Epithelial cell of proximal tubule (primary cell): ENCODE measurements at places on chromosomes 13 and 19.

- no peak for DNase-seq
These were observed 468 bp upstream of the SLC39A3 start for GRCh38 chr19:2740314-2740656.

GRCh38 chr13:112685896-112686295 lies 3.9 kb upstream of the ATP11A start:
- DNase-seq = no peak

GRCh38 chr19:2455851-2456570 lies 748 bp downstream of the LMNB2 start:
- DNase-seq = no peak

- no peak for DNase-seq
These were observed 5.2 kb upstream of the TBXA2R start for GRCh38 chr19:3611841-3612240.

DNA sequence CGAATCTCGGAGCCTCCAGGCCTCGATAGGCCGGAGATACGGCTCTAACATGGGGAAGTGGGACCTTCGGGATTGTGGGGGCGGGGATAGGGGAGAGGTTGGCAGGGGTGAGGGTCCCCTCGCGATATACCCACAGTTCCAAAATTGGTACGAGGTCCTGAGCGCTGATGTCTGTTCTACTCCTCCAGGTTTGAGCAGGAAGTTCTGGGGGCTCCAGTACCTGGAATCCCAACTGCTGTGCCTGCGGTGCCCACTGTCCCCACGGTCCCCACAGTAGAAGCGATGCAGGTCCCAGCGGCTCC lies 447 bp downstream of the RBM42 start:
- DNase-seq = no peak

DNA sequence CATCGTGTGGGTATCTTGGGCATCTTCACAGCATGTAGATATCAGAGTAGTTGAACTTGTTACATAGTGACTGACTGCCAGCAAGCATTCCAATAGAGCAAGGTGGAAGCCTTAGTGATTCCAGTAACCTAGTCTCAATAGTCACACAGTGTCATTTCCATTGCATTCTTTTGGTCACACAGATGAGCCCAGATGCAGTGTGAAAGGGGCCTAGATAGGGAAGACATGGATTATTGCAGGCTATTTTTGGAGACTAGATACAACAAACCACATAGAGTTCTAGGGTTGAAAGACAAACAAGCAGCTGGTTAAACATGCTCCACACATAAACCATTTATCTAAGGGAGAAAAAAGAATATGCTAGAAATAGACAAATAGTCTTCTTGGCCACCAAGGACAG lies 553.5 kb downstream of the DCT start:
- no peak for DNase-seq

- no peak for DNase-seq
These were observed 366 bp upstream of the KL start for GRCh38 chr13:33015791-33016323.

GRCh38 chr19:4831304-4831978 lies at the start of gene TICAM1:
TICAM1 (minus strand) TSS chr19:4831712; CDS start chr19:4818377, 13,335 bp downstream.
- no peak for DNase-seq

DNA sequence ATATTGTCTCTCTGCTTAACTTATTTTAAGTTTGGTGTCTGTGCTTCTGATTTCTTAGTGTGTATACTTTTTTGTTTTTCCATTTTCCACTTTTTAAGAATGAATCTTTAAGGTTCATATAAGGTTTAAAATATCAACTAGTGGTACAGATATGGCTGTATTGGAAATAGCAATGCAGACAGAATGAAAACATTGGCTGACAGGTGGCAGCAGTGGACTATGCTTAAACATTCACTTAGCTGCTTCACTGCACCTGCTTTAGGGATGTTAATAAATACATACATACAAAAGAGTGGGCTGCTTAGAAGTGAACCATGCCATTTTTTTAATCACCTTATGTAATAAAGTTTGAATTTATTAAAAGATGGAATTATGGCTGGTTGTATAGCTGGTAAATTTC lies 27.3 kb downstream of the TM9SF2 start:
- DNase-seq = no peak

- DNase-seq = peak; percentile 30
These were observed 1514.7 kb upstream of the MIR17HG start for GRCh38 chr13:89832827-89833226.

DNA sequence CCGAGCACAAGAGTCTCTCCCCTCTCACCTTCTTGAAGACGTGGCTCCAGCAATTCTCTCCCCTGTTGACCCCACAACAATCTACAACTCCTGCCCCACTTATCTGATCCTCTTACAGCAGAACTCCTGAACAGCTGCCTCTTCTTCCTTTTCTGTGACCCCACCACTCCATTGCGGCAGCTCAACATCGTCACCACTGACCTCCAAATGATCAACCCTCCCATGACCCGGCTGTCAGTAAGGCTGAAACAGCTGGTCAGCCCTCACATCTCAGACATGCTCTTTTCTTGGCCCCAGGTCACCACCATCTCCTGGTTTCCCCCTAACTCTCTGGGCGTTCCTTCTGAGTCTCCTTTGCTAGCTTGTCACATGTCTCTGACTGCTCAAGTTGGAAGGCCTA lies 1.8 kb downstream of the EXOSC5 start:
- DNase-seq = no peak

DNA sequence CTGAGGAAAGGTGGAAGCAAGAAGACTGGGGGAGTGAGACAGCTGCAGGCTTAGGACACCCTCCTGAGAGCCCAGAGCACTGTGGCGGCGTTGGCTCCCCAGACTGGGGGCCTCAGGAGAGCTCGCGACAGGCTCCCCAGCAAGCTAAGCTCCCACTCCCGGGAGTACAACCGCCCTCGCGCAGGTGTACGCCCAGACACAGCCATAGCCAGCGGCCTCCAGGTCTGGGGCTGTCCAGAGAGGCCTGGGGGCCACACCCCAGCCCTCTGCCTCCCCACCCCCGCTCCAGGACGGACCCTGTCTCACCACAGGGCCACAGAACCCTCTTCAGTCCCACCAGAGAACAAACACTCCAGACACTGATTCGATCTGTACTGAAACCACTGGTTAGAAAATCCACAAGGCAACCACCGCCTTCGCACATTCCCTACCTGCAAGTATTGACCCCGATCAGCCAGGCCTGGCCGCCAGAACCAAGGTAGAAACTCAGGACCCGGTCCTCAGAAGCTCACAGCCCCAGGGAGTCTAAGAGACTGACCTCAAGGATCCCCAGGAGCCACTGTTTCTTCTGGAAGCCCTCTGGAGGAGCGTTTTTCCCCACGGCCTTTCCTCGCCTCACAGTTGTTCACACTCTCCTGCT lies 16.3 kb downstream of the ZIC5 start:
- DNase-seq = no peak

- DNase-seq = no peak
These were observed 79.1 kb downstream of the STARD13 start for GRCh38 chr13:33206425-33206824.

DNA sequence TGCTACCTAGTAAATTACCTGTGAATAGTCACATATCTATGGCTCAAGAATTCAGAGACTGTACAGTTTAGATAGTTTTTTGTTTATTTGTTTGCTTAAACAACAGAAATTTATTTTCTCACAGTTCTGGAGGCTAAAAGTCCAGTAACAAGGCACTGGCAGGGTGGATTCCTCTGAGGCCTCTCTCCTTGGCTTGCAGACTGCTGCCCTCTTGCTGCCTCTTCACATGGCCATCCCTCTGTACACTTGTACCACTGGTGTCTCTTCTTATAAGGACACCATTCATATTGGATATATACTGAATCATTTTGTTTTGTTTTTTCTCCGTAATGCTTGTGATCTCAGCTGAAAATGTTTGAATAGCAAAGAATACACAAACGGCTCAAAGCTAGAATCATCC lies 56.4 kb upstream of the MIR17HG start:
- no peak for DNase-seq

- DNase-seq = no peak
These were observed 11.9 kb upstream of the C13orf42 start for GRCh38 chr13:51122868-51123566.

DNA sequence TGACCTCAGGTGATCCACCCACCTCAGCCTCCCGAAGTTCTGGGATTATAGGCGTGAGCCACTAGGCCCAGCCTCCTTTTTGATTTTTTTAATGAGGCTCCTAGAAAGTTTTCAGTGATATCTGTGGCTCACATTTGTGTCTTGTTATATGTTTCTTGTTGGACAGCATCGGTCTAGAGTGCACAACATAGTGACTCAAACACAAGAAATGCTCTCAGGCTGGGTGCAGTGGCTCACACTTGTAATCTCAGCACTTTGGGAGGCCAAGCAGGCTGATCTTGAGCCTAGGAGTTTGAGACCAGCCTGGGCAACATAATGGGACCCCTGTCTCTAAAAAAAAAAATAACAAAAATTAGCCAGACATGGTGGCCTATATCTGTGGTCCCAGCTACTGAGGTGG lies 8.2 kb downstream of the PHF11 start:
- DNase-seq = no peak

GRCh38 chr13:113742000-113742441 lies 17.0 kb upstream of the TMEM255B start:
- no peak for DNase-seq

DNA sequence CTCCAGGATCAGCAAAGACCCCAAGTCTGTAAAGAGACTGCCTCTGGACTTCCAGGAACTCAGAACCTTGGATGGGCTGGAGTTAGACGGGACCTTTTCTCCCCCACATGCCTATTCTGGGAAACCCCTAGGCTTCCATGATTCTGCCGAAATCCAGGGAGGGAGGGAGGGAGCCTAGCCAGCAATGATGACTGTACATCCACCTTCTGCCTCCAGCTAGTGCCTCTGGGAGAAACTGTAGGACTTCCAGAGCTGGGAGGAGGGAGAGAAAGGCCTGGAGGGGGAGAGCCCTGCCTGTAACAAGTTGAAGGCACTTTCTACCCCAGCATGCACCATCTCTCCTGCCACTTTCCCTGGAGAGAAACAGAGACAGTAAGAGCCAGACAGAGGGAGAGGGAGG lies 6.0 kb upstream of the HAS1 start:
- no peak for DNase-seq

DNA sequence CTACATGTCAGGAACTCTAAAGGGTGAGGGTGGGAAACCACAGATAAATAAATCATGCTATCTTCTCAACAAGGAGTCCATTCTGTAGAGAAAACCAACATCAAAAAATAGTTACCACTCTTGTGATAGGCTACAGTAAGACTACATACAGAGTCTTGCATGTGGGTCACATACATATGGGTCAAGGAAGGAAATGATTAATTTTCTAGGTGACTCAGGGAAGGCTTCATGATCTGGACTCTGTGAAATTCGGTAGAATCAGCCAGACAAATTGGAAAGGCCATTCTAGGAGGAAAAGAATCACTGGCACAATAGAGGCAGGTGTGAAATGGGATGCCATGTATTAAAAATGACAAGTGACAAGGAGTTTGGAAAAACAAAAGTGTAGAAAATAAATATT lies 638.9 kb downstream of the LIG4 start:
- DNase-seq = no peak

- no peak for DNase-seq
These were observed 287.9 kb downstream of the DCLK1 start for GRCh38 chr13:35843272-35843671.

- DNase-seq = no peak
These were observed 63.3 kb downstream of the ARHGEF7 start for GRCh38 chr13:111178402-111178801.

- no peak for DNase-seq
These were observed 1.2 kb downstream of the VASP start for GRCh38 chr19:45508417-45508860.

DNA sequence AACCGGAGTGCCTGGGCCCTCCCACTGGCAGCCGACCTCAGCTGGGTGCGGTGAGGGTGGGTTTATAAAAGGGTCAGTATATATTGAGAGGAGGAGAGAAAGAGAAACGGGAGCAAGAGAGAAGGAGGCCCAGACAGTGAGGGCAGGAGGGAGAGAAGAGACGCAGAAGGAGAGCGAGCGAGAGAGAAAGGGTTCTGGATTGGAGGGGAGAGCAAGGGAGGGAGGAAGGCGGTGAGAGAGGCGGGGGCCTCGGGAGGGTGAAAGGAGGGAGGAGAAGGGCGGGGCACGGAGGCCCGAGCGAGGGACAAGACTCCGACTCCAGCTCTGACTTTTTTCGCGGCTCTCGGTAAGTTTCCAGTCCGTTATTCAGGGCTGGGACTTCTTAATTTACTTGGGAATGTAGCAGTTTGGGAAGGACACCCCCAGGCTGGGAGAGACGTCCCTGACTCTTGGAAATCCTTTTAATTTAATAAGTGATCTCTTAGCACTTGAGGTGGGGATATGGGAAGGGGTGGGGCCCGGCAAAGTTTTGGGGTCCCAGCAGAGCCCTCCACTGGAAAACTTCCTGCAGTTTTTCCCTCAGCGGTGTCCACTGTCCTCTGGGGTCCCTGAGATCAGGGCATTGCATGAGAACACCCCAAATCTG lies at the start of gene EMP3:
Gene EMP3, plus strand, starts transcription at position 288 of the 646 bp plus-strand sequence. CDS start 1,293 bp downstream, outside the sequence.
- no peak for DNase-seq

GRCh38 chr19:38596057-38596981 lies 21.4 kb downstream of the MAP4K1 start:
- no peak for DNase-seq

DNA sequence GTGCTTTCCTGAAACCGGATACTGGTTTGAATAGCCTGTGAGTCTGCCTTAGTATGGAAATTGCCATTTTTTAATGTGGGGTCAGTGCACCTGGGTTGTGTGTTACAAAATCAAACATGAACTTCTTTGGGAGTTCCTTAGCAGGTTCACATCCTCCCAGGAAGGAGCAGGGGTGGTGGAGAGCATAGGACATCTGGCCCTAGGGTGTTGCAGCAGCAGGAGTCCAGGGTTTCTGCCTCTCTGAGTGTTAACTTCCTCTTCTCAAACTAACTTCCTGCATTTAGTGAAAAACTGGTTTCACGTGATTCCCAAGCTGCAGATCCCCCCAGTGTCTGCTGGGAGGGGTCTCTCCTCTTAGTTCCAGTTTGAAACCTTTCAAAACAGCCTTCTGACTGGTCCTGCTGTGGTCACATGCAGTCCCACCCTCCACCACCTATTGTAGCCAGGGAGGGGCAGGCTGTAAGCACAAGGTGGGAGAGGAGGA lies 7.2 kb downstream of the RNASEH2B start:
- no peak for DNase-seq

DNA sequence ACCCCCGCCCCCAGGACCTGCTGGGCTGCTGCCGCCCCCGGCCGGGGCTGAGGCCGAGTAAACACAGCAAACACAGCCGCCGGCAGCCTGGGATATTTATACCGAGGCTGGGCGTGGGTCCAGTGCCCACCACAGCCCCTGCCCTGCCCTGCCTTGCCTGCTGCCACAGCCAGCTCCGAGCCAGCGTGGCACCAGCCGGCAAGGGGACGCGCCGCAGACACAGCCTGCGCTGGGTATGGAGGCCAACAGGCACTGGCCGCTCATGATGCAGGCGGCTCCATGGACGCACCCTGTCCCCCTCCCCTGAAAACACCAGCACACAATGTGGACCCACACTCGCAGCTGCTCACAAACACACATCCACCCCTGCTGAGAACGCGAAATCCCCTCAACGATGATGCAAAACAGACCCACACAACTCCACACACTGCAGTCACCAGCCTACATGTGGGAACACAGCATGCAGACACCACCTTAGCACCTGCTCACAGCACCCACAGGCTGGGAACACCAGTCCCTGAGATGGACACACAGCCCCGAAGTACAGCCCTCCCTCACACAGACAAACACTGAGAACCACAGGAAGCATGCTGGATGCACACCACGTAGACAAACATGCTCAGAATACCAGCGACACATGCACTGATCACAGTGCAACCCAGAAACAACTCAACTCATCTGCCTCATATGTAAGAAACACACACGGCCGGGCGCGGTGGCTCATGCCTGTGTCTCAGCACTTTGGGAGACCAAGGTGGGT lies 16.2 kb downstream of the CCDC97 start:
- no peak for DNase-seq

- DNase-seq = no peak
These were observed 15.5 kb upstream of the MYH14 start for GRCh38 chr19:50187937-50188336.
